ENCODE measurements at places on chromosomes 2 and 18.

- DNase-seq, result no peak
Measured at GRCh38 chr2:217330647-217331046, 470.8 kb upstream of the TNP1 start.

GRCh38 chr2:43133708-43134570 is 92.5 kb downstream of the ZFP36L2 start:
- DNase-seq, result peak; percentile 83

DNA sequence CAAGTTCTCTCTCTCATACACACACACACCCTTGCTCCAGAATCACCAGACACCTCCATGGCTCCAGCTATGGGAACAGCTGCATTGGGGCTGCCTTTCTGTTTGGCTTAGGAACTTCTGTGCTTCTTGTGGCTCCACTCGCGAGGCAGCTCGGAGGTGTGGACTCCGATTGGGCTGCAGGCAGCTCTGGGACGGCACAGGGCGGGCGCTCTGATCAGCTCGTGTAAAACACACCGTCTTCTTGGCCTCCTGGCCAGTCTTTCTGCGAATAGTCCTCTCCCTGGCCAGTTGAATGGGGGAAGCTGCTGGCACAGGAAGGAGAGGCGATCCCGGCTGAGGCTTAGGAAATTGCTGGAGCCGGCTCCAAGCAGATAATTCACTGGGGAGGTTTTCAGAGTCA is 22.4 kb downstream of the FOSL2 start:
- no peak for DNase-seq

GRCh38 chr2:10931710-10932255 is 20.0 kb downstream of the KCNF1 start:
- no peak for DNase-seq

DNA sequence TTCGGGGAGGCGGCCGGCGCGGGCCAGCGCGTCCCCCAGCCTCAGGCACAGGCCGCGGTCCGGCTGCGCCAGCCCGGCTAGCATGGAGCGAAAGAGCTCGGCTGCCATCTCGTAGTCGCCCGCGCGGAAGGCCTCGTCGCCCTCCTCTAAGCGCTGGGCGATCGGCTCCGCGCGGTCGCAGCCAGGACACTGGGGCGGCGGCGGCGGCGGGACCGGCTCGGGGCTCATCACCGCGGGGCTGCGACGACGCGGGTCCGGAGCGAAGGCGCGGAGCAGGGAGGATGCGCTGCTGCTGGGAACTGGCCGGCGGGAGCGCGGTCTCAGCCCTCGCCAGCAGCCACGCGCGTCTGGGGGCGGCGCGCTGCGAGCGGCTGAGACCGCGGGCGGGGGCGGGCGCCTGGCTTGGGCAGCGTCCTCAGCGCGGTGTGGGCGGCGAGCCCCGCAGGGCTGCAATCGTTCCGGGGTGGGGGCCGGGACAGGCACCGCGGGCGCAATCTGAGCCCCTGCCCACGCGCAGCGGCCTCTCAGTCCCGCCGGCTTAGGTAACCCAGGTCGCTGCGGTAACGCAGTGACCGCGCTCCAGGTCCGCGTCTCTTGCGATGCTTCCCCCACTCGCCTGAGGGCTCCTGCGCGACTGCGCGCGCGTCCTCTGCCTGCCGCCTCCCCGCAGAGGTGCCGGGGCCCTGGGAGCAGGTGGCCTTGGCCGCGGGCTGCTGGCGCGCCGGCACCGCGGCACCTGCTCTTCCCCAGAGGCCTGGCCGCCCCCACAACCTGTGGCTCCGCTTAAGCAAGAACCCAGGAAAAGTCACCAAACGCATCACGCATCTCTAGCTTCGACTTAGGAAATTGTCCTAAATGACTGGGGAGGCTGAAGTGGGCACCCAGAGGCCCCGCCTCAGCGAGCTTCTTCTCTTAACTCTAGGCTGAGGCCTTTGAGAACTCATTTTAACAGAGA is at the start of gene LONRF2:
Gene LONRF2, minus strand, starts transcription at position 636 of the 955 bp plus-strand sequence. Its CDS starts 408 bp downstream, at position 228.
- DNase-seq, result no peak

DNA sequence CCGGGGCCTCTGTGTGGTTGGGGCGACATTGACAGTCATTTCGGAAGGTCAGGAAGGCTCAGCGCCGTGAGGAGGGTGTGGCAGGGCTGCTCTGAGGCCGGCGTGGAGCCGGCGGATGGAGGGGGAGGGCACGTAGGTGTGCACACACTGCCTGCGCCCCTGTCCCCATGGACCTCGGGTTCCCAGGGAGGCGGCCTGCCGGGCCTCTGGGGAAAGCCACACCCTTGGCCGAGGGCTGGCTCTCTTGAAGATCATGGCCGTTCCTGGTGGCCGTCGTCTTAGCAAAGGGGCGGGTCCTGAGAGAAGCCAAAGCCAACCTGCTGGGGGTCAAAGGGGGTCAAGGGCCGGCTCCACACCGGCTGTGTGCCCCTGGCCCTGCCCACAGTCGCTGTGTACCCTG is 11.9 kb downstream of the GPC1 start:
- DNase-seq, result no peak

GRCh38 chr2:236353594-236353942 is 89.4 kb upstream of the ASB18 start:
- no peak for DNase-seq

DNA sequence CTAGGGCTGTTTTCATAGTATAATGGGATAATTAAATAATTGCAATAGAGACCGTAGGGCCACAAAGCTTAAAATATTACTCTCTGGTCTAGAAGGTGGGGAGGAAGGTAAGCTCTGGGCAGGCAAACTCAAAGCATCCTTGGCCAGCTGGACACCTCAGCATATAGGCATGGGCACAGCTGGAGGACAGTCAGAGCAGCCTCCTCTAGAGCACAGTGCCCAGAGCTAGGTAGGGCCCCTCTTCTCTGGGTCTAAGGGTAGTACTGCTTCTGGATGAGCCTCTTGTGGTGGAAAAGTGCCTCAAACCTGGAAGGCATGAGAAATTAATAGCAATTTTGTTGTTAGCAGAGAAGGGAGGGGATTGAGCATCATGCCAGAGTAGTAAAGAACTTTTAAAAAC is 291.3 kb upstream of the FBXO11 start:
- no peak for DNase-seq

DNA sequence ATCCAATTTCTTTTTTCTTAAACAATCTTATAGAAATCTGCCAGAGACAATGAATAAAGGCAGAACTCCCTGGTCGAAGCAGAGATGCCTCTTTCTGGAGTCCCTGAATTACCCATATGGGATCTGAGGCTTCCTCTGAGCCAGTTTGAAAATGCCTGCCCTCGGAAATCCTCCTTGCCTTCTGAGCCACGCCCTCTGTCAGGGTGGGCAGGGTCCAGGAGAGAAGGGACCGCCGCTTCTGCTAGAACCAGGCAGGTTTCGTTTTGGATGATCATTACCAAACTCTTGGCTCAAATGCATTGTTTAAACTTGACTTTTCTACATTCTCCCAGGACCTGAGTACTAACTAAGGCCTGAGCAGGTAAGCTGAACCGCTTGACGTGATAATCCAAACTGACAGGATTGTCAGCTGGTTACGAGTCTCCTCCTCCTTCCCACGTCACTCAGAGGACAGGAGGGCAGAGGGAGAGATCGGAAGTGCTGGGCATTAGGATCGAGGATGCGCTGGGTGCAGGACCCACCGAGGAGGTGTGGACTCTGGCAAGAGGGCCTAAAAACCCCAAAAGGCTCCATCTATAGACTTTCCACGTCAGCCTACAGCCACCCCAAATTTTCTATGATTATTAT is 128.4 kb downstream of the KLHL29 start:
- no peak for DNase-seq

DNA sequence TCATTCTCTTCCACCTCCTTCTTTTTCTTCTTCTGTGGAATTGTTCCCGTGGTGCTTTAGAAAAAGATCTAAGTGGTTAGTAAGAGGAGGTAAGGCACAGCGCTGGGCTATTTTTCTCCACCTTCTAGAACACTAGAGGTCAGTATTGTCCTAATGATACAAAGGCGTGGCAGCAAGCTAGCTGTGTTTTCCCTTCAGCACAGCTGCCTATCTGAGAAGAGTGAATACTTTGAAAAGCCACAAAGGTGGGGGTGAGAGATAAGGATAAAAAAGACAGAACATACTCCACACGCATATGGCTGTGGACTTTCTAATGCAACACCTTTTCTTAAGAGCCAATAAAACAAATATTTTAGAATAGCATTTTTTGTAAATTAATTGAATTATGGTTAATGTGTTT is 2.1 kb downstream of the CNTNAP5 start:
- DNase-seq, result no peak

- DNase-seq, result no peak
Measured at GRCh38 chr2:128808462-128809258, 490.0 kb upstream of the HS6ST1 start.

DNA sequence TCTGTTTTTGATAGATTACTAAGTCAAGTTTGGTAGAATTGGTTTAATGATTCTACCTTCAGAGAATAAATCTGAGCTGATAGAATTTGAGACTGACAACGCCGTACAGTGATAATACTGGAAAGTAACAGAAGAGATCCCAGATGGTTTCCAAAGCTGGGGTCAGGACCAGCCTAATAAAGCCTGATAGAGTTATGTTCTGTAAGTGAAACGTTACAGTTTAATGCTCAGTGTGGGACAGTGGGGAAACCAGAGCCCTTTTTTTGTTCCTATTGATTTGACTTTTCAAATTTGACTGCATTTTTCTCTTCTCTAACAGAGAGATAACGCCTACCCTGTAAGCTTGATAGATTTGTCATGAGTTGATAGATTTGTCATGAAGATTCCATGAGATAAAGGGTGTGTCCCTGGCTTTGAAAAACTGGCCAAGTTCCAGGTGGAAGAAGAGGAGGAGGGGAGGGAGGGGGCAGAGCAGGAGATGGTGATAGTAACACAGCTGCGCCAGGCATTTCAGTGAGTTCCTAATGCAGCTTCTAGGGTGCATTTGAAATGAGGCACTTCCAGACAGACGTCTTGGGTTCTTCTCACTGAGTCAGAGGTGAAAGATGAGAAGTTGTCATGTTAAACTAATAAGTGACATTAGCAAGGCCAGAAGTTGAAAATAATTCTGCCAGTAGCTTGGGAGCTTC is 65.1 kb downstream of the CERS6 start:
- DNase-seq, result no peak

- DNase-seq, result no peak
Measured at GRCh38 chr2:25517701-25518100, 155.7 kb downstream of the DTNB start.

- peak; percentile 23 for DNase-seq
Measured at GRCh38 chr18:77131100-77131651, 1.4 kb downstream of the MBP start.

DNA sequence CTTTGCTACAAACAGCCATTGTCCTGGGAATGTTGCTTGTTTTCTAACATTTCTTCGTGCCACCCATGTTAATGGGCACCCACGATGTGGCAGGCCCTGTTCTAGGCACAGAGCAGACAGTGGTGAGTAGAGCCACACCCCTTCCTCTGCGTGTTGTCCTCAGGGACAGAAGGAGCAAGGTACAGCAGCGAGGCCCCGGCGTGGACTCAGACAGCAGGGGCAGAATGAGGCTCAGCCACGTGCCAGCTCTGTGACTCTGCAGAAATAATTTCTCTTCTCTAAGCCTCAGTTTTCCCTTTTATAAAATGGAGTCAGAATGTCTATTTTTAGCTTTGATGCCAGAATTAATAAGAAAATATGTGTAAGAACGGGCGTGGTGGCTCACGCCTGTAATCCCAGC is 401.7 kb downstream of the TSN start:
- no peak for DNase-seq

GRCh38 chr18:1019191-1019590 is 114.5 kb downstream of the ADCYAP1 start:
- DNase-seq, result no peak

- no peak for DNase-seq
Measured at GRCh38 chr2:10887476-10887875, 24.3 kb upstream of the KCNF1 start.

- no peak for DNase-seq
Measured at GRCh38 chr18:70421471-70422390, 132.9 kb downstream of the SOCS6 start.

DNA sequence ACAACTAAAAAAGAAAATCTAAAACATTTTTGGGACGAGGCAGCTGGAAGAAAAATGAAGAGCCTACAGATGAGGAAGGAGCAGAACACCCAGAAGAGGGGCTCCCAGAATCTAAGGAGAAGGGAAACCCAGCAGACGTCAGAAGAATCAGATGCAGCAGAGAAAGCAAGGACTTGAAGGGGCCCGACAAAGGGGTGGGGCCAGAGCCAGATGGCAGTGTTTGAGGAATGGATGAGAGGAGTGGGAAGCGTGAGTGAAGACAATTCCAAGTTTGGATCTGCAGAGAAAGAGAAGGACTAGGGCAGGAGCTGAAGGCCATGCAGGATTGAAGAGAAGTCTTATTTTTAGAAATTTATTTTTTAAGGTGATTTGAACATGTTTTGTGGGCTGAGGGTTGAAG is 19.3 kb downstream of the PTMA start:
- DNase-seq, result no peak

DNA sequence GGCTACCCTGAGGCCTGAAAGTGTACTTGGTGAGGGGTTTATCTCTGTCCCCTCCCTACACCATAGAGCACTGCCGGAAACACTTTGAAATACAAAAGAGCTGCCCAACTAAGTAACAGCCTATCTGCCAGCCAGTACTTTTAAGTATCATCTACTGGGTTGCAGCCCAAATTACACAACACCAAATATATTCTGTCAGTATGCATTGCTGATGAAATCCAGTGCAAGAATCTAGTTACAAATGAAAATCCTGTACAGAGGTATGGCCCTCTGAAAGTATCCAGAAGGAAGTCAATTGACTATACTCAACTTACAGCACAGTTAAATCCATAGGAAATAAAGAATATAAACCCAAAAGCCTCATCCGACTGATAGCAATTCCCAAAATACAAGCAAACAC is 280.8 kb downstream of the CCDC85A start:
- DNase-seq, result no peak

DNA sequence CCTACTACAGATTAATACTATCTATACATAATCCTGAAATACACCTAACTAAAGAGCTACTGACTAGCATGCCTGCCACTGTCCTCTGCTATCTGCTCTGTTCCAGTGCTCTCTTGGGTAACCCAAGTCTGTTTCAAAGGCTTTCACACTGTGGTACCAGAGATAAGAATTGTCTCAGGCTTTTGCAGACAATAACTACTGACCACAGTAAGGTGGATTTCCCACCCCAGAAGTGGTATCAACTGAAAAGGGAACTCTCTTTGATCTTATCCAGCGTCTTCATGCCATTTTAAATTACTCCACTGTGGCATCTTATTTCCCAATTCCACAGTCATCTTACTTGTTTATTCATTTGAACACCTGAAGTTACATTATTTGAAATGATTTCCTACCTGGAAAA is 190.2 kb downstream of the IKZF2 start:
- no peak for DNase-seq

GRCh38 chr2:177322801-177323261 is 58.3 kb upstream of the NFE2L2 start:
- DNase-seq, result no peak
